ENCODE measurements at places on chromosomes 2 and 18.

GRCh38 chr18:62436636-62437234 lies 86.1 kb upstream of the ZCCHC2 start:
- no peak for DNase-seq

- DNase-seq: no peak
Observed at GRCh38 chr2:110854355-110855081, 122.1 kb downstream of the ACOXL start.

DNA sequence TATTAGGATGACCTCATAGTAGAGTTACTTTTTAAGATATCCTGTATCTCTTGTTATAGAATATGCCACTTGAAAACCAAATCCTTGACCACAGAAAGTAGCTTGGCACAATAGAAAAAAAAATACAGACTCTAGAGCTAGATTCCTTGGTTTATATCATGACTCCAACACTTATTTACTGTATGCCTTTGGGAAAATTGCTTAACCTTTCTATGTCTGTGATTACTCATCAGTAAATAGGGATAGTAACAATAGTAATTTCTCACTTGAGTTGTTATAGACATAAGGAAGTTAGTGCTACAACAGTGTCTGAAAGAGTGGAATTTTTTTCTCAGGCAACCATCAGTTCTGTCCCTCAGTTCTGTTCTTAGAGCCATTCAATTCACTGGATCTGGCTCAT lies 193.8 kb downstream of the GULP1 start:
- DNase-seq: no peak

DNA sequence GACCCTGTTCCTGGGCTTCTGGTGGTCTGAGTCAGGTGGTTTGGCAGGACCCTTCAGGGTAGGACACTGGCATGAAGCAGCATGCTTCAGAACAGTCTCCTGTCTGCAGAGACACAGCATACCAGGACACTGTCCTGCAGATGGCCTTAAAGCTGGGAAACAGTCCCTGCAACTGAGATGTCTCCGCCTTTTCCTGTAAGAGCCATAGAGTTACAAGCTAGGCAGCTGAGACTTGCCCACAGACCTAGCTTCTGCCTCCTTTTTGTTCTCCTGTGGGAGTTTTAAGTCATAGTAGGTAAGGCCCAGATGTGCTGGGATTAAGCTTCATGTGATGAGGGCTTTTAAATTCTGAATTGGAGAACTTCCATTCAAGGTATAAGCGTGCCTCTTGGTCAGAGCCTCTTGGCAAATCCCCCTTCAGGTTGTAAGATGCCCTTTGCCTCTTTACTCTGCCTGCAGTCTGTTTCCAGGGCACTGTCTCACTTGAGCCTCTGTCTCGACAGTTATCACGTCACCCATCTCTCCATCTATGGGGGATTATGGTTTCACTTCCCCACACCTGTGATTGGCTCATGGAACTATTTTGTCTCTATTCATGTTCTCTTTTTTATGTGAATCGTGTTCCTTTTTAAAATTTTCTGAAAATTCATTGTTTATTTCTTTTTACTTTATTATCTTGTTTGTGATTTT lies 51.8 kb downstream of the COA5 start:
- peak; percentile 60 for DNase-seq

DNA sequence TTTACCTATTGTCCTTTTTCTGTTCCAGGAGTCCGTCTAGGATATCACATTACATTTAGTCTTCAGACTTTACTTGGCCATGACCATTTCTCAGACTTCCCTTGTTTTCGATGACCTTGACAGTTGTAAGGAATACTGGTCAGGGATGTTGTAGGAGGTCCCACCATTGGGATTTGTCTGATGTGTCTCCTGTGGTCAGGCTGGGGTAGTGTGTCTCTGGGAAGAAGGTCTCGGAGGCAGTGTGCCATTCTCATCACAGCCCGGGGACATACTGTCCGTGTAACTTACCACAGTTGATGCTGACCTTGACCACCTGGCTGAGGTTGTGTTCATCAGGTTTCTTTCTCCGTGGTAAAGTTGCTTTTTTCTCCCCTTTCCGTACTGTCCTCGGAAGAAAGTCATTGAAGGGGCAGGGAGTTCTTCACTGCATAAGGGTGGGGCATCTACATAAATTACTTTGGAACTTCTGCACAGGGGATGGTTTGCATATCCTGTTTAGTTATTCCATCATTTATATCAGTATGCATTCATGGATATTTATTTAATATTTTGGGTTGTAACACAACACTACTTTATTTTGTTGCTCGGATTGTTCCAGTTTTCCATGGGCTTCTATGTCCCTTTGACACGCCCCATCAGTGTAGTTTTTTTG lies 41.2 kb downstream of the ZNF532 start:
- DNase-seq: no peak

DNA sequence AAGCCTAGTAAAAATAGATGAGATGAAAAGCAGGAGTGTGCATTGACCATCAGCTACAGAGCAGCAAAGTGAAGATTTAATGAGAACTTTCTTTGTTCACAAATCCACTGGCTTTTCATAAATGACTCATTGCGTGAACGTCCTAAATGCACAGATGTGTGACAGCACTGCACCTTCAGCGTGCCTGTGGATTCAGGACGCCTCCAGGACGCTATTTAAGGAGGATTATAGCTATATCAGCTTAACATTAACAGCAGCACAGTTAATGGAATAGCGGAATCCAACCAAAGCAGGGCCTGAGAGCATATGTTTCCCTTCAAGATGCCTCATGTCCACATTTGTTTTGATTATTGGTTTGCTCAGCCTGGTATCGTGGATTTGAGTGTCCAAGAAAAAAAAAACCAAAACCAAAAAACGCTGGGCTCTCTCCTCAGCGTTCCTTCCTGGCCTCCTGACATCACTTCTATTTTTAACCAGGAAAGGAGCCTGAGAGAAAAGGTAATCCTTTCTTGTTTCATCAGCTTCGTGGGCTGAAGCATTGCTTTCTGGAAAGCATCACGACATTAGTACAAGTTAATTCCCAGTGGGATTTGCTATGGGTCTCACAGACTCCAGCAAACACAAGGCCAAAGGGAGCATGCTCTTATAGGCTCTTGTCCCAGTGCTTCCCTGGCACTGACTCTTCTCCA lies 447.0 kb upstream of the SMIM21 start:
- DNase-seq: no peak

- no peak for DNase-seq
Observed at GRCh38 chr18:79662034-79662433, 17.6 kb upstream of the CTDP1 start.

- no peak for DNase-seq
Observed at GRCh38 chr2:215764441-215765048, 248.8 kb downstream of the MREG start.

DNA sequence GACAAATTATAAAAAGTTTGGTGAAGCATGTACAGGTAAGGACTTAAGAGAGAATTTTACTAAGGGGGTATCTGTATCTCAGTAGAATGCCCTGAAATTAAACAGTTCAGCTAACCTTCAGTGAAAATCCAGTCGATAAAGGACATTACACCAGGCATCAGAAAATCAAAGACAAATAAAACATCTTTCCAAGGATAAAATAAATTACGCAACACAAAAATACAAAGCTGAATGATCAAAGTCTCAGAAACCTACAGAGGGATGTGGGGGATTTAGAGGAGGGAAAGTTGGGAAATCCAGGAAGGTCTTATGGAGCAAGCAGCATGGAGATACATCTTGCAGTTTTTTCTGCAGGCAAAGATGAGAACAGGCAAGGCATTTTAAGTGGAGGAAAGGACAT lies 384.1 kb downstream of the TNS1 start:
- no peak for DNase-seq

- no peak for DNase-seq
Observed at GRCh38 chr2:63701406-63701805, 112.6 kb downstream of the MDH1 start.

GRCh38 chr2:104584393-104584792 lies 269.5 kb upstream of the POU3F3 start:
- DNase-seq: no peak

GRCh38 chr2:47899915-47900816 lies 6.1 kb downstream of the FBXO11 start:
- DNase-seq: no peak

All from GM19239 (cell line).